ENCODE measurements at places on chromosomes 5 and 9.

DNA sequence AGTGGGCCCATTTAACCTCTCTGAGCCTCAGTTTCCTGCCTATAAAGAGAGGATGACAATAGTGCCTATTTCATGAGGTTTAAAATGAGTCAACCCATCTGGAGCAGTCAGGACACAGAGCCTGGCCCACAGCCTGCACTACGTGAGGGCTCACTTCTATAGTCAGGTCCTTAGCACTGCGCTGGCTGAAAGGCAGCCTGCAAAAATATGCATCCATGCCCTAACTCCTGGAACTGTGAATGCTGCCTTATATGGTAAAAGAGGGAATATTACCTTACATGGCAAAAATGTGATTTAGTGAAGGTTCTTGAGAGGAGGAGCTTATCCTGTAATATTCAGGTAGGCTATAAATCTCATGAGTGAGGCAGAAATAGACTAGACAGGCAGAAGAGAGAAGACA is 98.5 kb downstream of the GABBR2 start:
- no peak for DNase-seq

DNA sequence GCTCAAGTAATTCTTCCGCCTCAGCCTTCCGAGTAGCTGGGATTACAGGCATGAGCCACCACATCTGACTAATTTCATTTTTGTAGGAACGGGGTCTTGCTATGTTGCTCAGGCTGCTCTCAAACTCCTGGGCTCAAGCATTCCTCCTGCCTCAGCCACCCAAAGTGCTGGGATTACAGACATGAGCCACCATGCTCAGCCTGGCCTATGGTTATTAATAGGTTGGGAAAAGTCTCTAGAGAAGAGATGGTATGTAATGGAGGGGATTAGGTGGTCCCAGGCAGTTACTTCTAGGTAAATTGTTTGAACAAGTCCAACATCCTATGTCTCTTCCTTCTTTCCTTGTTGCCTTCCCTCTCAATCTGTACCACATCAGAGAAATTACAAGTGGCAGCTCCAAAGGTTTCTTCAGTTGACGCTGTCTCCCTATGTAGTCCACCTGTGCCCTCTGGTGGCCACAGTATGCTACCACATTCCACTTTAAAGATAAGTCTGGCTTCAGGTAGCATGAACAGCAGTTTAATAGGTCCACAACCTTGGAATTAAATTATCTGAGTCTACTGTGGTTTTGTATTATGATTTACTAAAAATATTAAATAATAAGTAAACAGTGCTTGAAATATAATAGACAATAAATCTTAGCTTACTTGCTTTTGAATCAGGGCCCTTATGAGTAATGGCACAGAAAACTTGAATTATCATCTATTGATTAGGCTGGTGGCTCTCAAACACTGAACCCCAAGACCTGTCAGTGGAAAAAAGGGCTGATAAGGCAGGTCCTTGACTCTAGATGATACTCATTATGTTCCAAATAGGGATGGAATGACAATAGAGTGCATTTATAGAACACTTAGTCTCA is 9.7 kb downstream of the TIGD6 start:
- DNase-seq = peak; percentile 27

DNA sequence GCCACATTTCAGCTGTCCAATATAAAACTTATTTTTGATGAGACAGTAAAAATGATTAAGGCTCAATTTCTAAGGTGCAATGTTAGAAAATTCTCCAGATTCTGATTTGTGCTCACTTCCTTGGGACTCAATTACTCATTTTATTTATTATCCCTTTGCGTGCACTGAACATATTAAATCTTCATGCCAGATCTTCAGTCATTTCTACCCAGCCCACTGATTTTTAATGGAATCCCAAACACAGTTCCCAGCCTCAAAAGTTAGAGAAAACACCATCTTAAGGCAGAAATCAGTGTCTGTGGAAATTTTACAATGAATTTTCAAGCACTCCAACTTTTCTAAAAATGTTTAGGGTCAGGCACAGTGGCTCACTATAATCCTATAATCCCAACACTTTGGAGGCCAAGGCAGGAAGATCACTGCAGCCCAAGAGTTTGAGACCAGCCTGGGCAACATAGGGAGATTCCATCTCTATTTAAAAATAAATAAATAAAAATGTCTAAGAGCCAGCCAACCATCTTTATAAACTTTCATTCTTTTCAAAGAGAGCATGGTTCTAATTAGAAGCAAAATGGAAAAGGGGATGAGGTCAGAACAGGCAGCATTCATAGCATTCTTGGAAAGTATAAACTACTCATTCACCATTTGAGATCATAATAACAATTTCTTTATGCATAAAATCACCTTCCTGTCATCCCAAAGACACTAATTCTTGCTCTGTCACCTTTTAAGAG is 53.7 kb downstream of the TLE1 start:
- no peak for DNase-seq

GRCh38 chr5:133706506-133707430 is 94.4 kb upstream of the FSTL4 start:
- no peak for DNase-seq

DNA sequence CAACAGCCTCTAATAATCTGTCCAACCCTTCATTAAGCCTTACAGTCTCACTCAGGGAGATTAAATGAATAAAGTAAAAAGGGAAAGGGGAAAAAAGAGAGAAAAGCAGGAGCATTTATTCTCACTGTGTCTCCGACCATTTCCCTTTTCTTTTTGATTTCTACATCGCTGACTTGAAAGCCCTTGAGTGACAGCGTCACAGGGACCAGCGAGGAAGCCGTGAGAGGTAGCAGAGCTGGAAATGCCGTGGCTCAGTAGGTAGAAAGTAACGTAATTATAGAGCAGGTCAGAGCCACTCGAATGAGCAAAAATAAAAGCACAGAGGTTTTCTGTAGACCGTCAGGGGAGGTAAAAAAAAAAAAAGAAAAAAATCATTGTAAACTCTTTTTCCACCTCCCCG is 52.4 kb downstream of the ASS1 start:
- no peak for DNase-seq

- no peak for DNase-seq
These were observed 143.3 kb downstream of the ARSB start for GRCh38 chr5:78841767-78842166.

- DNase-seq = no peak
These were observed 32.5 kb downstream of the UBAP2 start for GRCh38 chr9:34016149-34016548.

DNA sequence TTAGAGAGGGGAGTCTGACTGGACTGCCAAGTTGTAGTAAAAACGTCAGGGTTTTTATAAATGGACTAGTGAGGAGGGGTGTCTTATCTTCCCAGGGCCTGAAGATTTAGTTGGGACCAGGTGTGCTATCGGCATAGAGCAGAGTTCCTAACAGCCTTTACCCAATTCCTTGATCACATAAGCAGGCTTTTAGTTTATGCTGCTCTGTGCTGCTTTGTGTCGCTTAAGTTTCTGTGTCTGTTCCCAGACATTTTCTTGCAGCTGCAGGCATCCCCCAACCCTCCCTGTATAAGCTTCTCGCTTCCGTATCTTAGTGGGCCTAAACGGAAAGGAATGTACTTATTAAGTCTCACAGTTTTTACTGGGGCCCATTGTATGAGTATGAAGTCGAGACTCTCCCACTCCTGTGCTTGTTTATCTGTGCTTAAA is 2.6 kb upstream of the SMC5 start:
- no peak for DNase-seq

GRCh38 chr5:107653685-107654084 is 17.1 kb downstream of the EFNA5 start:
- no peak for DNase-seq

GRCh38 chr5:131229623-131230022 is 34.2 kb upstream of the CDC42SE2 start:
- DNase-seq = no peak

GRCh38 chr9:107673861-107674720 is 184.5 kb upstream of the KLF4 start:
- no peak for DNase-seq

DNA sequence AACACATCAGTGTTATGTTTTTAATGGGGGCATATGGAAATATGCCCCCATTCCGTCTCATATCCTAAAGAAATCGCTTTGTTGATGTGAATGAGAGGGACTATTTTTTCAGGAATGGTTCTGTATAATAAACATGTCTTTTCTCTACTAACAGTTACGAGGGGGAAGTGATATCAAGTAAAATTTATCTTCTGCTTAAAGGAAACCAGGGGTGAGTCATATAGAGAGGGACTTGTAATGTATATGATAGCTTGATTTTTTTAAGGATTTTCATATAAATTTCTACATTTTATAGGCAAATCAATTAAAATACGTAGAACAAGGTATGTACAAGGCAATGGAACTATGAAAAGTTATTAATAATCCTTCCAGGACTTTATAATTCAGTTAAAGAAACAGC is 207.1 kb downstream of the SEMA5A start:
- no peak for DNase-seq

GRCh38 chr9:130137641-130138081 is 34.5 kb upstream of the NCS1 start:
- no peak for DNase-seq

DNA sequence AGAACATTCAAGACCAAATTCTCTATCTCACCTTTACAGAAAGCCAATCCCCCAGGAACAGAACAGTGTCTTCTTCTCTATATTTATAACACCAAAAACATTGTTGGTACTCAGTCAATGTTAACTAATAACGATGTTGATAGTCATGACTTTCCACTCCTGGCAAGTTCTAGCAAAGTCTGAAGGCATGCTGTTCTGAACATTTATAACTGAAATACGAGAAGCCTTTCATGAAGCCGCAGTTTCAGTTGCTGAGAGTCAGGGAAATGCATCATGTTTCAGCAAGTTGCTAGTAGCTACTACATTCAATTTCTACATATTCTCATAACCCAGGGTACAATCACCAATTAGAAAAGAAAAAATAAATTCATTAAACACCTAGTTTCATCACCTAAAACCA is 301.4 kb downstream of the PDE4D start:
- DNase-seq = no peak

DNA sequence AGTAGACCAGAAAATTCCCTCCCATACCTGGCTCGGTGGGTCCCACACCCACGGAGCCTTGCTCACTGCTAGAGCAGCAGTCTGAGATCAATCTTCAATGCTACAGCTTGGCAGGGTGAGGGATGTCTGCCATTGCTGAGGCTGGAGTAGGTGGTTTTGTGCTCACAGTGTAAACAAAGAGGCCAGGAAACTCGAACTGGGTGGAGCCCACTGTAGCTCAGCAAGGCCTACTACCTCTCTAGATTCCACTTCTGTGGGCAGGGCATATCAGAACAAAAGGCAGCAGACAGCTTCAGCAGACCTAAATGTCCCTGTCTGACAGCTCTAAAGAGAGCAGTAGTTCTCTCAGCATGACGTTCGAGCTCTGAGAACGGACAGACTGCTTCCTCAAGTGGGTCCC is 5.6 kb upstream of the GZMA start:
- no peak for DNase-seq

DNA sequence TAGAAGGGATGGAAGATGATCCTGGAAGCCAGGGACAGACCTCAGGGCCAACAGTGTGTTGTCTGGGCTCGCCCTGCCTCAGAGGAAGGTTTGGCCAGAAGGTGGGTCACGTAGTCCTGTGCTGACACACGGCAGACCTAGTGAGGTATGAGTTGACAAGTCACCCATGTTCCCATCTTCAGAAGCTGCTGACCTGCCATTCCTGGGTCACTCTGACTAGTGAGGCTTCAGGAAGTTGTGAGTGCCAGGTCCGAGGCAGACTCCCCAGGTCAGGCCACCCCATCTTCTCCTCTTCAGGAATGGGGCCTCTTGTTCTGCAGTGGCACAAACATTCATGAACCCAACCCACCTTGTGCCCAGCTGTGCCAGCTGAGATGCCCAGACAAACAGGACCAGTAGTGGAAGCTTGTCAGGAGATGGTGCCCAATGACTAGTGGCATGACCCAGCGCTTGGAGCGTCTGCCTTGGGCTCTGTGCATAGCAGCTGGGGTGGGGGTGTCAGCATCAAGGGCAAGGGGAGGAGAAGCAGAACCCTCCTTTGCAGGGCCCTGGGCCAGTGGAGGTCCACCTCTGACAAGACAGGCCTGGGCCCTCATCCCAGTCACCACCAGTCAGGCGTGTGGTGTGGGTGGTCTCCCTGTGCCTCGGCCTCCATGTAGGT is 16.8 kb upstream of the ANGPTL2 start:
- no peak for DNase-seq
